ENCODE measurements at places on chromosomes 5 and 9.

GRCh38 chr5:83404182-83404716, 67.3 kb upstream of the VCAN start:
- no peaks in the 10 kb centered on the region for H3K27me3 ChIP-seq
- H3K4me1 ChIP-seq: no peaks in the 10 kb centered on the region
- no peak overlapping the region for H3K4me3 ChIP-seq
- no peak overlapping the region for H3K27ac ChIP-seq

GRCh38 chr5:151615431-151615830, 24.3 kb upstream of the FAT2 start:
- H3K4me1 ChIP-seq: peaks cover 6% of the 10 kb centered on the region
- H3K4me3 ChIP-seq: no peak overlapping the region
- H3K36me3 ChIP-seq: no peaks in the 10 kb centered on the region
- no peaks in the 10 kb centered on the region for H3K27me3 ChIP-seq

DNA sequence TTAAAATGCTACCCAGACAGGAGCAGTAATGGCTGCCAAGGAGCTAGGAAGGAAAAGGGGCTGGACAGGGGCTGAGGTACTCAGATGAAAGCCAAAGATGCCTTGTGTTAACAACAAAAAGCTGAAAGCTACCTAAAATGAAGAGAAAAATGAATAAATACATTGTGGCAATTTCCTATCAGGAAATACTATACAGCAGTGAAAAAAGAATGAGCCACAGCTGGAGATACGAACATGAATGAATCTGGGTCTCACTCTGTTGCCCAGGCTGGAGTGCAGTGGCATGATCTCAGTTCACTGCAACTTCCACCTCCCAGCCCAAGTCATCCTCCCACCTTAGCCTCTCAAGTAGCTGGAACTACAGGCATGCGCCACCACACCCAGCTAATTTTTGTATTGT, 6.3 kb downstream of the TNIP1 start:
- no peaks in the 10 kb centered on the region for H3K27me3 ChIP-seq
- no peak for DNase-seq
- 0 out of 2 replicates have a peak, but pooled peaks cover 5% of the 10 kb centered on the region for H3K36me3 ChIP-seq
- H3K4me3 ChIP-seq: no peak overlapping the region
- H3K27ac ChIP-seq: no peak overlapping the region

- H3K27ac ChIP-seq: no peak overlapping the region
- H3K27me3 ChIP-seq: no peaks in the 10 kb centered on the region
- H3K4me3 ChIP-seq: no peak overlapping the region
- no peaks in the 10 kb centered on the region for H3K4me1 ChIP-seq
These were observed 49.4 kb downstream of the FBXW11 start for GRCh38 chr5:171956887-171957495.

GRCh38 chr9:85156652-85157051, 487.1 kb downstream of the NTRK2 start:
- no peaks in the 10 kb centered on the region for H3K4me1 ChIP-seq
- H3K27ac ChIP-seq: no peak overlapping the region
- no peak for DNase-seq
- no peak overlapping the region for H3K4me3 ChIP-seq

DNA sequence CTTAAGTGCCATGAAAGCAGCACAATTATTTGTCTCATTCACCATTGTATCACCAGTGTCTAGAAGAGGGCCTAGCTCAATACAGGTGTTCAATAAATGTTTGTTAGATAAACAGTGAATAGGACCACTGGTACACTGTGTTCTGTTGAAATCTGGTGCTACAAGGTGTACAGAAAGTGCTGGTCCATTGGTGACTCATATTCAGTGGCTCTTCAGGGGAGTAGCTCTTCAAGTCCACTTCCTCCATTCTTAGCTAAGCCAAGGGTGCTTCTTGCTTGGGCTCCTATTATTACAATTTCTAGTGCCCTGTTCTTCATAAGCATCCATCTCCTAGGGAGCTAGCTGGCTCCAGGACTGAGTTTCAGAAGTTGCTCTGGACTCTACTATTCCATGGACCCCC, 6.4 kb upstream of the FCHO2 start:
- no peak for DNase-seq
- H3K27me3 ChIP-seq: peaks cover 3% of the 10 kb centered on the region
- H3K36me3 ChIP-seq: no peaks in the 10 kb centered on the region
- no peak overlapping the region for H3K27ac ChIP-seq

DNA sequence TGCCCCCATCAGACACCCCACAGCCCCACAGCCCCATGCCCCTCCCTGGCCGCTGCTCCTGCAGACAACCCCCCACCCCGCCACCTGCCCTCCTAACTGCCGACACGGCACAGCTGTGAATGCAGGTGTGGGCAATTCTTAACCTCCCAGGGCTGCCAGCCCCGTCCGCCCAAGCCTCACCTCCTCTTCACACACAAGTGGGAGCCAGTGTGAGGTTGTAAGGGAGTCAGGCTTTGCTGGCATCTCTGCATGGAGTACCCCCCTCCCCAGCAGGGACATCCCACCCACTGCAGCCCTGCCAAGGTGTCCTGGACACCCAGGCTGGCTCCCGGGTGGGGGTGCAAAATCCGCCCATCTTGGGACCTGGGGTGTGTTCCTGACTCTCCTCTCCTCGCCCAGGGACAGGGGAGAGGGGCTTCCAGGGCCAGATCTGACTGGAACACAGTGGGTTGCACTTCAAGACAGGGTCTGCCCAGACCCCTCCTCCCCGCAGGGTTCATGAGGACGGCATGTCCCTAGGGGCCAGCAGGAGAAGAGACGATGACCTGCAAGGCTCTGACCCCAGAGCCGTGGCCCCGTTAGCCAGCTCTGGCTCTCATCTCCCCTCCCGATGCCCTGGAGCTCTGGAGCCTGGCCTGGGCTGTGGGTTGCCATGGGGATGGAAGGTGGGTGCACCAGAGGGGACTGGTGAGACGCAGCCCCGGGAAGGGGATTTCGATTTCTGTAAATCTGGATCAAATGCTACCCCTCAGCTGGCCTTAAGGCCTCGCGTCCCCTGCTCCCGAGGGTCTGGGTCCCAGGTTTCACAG, 34.4 kb downstream of the SARDH start:
- H3K27ac ChIP-seq: no peak overlapping the region
- no peaks in the 10 kb centered on the region for H3K36me3 ChIP-seq
- H3K4me1 ChIP-seq: peaks cover 33% of the 10 kb centered on the region
- no peaks in the 10 kb centered on the region for H3K27me3 ChIP-seq
- DNase-seq: no peak

DNA sequence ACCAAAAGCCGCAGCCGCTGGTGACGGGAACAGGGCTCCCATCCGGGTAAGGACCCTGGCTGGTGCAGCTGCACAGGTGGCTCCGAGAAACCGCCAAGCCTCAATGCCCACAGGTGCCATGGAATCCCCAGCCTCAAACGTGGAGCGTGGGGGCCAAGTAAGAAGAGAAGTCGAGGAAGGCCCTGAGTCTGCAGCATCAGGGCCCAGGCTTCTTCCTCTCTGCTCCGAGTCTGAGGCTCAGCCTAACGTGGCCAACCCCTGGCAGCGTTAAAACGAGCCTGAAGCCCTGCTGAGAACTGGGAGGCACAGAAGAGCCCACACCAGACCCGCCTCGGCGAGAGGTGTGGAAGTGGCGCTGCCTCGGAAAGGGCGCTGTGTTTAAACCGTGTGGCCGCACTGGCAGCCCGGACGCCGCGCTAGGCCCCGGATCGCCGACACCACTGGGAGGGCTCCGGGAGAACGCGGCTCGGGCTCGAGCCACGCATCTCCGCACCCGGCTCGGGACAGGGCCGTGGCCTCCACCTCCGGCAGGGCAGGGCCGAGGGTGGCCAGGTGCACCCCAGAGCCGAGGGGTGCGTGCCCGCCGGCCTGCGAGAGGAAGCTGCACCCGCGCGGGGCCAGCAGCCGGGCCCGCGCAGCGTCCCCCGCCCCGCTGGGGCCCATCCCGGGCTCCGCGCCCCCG, 730 bp downstream of the ZMYND19 start:
- DNase-seq: no peak
- H3K4me3 ChIP-seq: peak overlapping the region; percentile 89
- peaks cover 29% of the 10 kb centered on the region for H3K36me3 ChIP-seq
- no peaks in the 10 kb centered on the region for H3K27me3 ChIP-seq
- H3K27ac ChIP-seq: no peak overlapping the region

DNA sequence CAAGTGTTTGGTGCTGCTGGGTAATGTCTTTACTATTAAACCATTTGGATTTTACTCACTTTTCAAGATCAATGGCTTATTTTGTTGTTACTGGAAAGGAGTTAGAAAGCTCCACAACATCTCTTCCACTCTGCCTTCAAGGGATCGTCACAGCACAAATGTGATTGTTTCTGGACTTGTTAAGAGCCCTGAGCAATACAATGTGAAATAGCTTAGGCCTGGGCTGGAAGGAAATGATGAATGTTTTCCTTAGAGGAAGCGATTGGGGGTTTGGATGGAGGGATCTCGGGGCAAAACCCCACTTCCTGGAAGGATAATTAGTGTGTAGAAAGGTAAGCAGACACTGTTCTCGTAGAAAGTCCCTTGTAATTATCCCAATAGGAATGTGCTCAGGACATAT, 59.3 kb upstream of the MYO10 start:
- H3K36me3 ChIP-seq: no peaks in the 10 kb centered on the region
- H3K4me3 ChIP-seq: no peak overlapping the region
- H3K27ac ChIP-seq: no peak overlapping the region
- DNase-seq: no peak
- no peaks in the 10 kb centered on the region for H3K4me1 ChIP-seq
- H3K27me3 ChIP-seq: no peaks in the 10 kb centered on the region

- H3K4me1 ChIP-seq: no peaks in the 10 kb centered on the region
- DNase-seq: no peak
- peaks cover 10% of the 10 kb centered on the region for H3K27me3 ChIP-seq
- no peak overlapping the region for H3K4me3 ChIP-seq
These were observed 72.3 kb downstream of the NIPSNAP3B start for GRCh38 chr9:104836235-104836634.

DNA sequence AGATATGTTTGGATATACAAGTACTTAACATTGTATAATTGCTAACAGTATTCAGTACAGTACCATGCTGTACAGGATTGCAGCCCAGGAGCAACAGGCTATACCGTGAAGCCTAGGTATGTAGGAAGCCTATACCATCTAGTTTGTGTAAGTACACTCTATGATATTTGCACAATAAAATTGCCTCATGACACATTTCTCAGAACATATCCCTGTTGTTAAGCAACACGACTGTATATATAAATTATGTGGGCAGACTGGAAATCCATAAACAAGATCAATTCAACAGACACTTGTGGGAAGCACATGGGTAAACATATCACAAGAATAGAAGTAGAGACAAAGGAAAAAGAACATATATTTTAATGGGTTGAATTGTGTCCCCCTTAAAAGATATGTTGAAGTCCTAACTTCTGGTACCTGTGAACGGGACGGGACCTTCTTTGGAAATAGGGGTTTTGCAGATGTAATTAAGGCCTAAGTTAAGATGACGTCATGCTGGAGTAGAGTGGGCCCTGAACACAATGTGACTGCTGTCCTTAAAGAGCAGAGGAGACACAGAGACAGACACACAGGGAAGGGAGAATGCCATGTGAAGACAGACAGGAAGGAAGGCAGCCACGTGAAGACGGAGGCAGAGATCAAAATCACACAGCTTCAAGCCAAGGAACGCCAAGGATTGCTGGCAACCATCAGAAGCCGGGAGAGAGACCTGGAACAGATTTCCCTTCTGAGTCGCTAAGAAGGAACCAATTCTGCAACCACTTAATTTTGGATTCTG, 76.3 kb downstream of the SCAI start:
- H3K27me3 ChIP-seq: no peaks in the 10 kb centered on the region
- no peaks in the 10 kb centered on the region for H3K36me3 ChIP-seq
- DNase-seq: peak; percentile 6
- no peaks in the 10 kb centered on the region for H3K4me1 ChIP-seq

DNA sequence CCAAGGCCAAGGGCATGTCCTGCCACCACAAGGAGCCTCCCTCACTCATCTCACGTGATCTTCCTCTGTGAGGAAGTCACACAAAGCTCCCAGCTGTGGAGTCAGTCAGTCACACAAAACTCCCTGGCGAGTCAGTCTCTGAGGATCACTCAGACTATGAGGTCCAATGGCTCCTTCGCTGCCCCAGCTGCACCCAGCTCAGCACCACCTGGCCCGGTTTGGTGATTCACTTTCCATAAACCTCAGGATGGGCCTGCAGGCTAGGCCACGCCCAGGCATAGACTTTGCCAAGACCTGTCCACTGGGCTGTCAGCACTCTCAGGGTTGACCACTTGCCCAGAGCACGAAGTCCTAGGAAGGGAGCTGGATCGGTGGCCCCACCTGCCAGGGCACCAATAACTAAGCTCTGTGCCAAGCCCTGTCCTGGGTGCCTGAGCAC, 233.8 kb downstream of the HSPA4 start:
- no peaks in the 10 kb centered on the region for H3K27me3 ChIP-seq
- H3K4me1 ChIP-seq: peaks cover 8% of the 10 kb centered on the region
- H3K4me3 ChIP-seq: no peak overlapping the region
- peak; percentile 41 for DNase-seq
- H3K36me3 ChIP-seq: no peaks in the 10 kb centered on the region

DNA sequence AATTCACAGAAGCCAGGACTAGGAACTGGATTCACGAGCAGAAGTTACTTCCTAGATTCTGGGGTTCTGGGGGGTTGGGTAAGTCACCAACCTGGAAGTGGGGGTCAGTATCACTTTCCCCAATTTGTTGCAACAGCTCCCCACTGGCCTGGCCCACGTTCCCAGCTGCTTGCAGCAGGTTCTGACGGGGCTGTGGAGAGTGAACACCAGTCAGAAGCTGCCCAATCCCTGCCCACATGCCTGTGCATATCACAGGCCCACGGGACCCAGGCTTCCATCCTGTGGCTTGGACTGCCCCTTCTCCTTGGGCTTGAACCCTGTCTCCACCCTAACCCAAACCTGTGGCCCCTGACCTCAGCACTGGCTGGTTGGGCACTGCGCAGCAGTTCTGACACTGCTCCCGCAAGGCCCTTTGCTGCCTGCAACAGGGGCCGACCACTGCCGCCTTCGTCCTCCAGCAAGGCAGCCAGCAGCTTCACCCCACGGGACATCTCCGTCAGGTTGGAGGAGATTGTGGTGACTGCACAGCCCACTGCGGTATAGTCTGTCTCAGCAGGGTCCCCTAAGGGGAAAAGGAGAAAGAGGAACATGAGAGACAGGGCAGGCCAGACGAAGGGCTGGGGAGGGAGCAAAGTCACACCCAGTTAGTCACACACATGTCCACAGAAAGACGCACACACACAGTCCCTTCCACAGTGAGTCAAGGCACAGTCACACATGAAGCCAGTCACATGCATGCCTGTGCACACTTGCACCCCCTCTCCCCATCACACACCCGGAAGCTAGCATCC, 13.1 kb downstream of the TLN1 start:
- no peak for DNase-seq
- no peaks in the 10 kb centered on the region for H3K4me1 ChIP-seq
- H3K27me3 ChIP-seq: no peaks in the 10 kb centered on the region
- H3K4me3 ChIP-seq: no peak overlapping the region

- no peak overlapping the region for H3K4me3 ChIP-seq
- H3K27me3 ChIP-seq: no peaks in the 10 kb centered on the region
- DNase-seq: no peak
- no peaks in the 10 kb centered on the region for H3K36me3 ChIP-seq
These were observed 6.9 kb downstream of the PROP1 start for GRCh38 chr5:177988989-177989625.

- H3K27me3 ChIP-seq: no peaks in the 10 kb centered on the region
- H3K27ac ChIP-seq: no peak overlapping the region
- H3K4me1 ChIP-seq: no peaks in the 10 kb centered on the region
These were observed 759.7 kb downstream of the BRINP1 start for GRCh38 chr9:118609355-118610044.

- no peaks in the 10 kb centered on the region for H3K27me3 ChIP-seq
- H3K4me3 ChIP-seq: no peak overlapping the region
- H3K36me3 ChIP-seq: no peaks in the 10 kb centered on the region
- H3K27ac ChIP-seq: no peak overlapping the region
- DNase-seq: no peak
- no peaks in the 10 kb centered on the region for H3K4me1 ChIP-seq
These were observed 113.5 kb downstream of the TSSK1B start for GRCh38 chr5:113321276-113321675.
